Cardiac septum (tissue), 1 donor: ENCODE measurements at places on chromosomes 2 and 18. TPM values are rescaled to one million over a fixed set of nuclear protein-coding genes. Genes with fewer than 3 reads are reported as not detected.
A peak's percentile ranks its signal among the peaks of the same experiment; 100 is the strongest.

GRCh38 chr2:230944123-230944653 lies 19.1 kb upstream of the GPR55 start:
- DNase-seq: peak; percentile 35

- no peak for DNase-seq
These were observed 52.8 kb downstream of the MARCO start for GRCh38 chr2:118994778-118995177.

GRCh38 chr18:79508565-79509535 lies 113.1 kb downstream of the NFATC1 start:
- DNase-seq: peak; percentile 75

DNA sequence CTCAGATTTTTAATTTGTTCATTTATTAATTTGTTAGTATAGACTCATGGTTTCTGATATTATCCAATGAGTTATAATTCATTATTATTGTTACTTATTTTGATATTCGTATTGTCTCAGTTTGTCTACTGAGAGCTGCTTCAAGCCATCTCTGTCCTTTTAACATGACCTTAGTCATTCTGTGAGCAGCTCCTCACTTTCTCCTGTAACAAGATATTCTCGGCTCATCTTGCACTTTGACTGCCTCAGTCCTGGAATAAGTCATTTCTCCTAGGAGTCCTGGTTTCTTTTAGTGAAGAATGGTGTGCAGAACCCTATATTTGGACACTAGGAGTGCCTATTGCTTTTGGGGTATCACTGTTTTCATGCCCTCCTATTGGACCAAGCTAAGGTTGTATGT lies 13.2 kb downstream of the ASB1 start:
- no peak for DNase-seq

DNA sequence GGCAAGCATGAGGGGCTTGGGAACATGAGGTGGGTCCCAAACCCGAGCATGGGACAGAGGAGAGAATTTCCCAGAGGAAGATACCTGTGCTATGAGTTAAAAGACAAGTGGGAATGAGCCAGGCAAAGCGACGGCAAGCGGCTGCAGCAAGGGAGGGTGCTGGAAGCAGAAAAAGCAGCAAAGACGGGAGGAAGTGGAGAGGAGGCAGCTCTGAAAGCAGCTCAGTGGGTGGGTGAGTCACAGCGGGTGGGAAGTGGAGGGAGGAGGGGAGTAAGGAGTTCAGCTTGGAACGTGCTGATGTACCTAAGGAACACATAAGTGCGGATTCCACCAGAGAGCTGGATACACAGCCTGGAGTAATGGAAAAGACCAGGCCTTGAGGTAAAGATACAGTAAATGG lies 41.4 kb downstream of the THUMPD2 start:
- no peak for DNase-seq

GRCh38 chr2:132438691-132439090 lies 22.1 kb downstream of the GPR39 start:
- no peak for DNase-seq

- DNase-seq: no peak
These were observed 53.1 kb upstream of the ROCK2 start for GRCh38 chr2:11397513-11397912.

- DNase-seq: no peak
These were observed 128.3 kb downstream of the CDH2 start for GRCh38 chr18:28048612-28049011.

GRCh38 chr2:135985018-135985825 lies at the start of gene DARS1:
Gene DARS1 (minus strand): TSS chr2:135985626. CDS start chr2:135985468, 158 bp downstream.
- DNase-seq: peak; percentile 95

- DNase-seq: no peak
These were observed 27.5 kb downstream of the STAMBP start for GRCh38 chr2:73856214-73856613.

DNA sequence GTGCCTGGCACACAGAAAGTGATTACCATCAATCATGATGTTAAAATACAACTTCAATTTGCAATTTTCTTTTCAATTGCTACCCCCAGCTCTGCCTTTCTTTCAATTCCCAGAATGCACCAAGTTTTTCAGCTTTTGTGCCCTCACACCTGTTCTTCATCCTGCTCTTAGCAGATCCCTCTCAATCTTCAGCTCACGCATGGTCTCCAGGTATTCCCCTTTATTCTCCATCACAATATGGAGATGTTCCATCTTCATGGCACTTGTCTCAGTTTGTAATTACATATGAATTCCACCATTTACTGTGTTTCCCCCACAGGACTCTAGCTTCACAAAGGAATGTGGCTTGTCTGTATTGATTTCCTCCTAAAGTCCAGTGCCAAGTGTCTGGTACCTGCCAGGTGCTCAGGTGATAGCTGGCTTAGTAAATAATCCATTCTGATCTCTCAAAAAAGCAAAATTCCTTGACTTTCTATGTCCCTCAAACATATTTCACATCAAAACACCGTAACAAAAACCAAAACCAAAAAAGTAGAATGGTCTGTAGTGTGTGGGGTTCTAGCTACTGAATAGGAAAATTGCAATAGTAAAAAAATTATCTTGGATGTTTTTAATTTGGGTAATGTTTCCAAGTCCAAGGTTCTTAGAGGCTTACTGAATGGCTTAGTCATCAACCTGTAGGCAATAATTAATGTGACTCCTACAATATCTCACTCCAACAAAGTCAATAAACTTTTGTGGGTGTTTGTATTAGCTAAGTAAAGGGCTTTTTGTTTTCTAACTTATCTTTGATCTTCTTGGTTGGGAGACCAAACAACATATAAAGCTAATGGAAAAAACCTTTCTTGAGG lies 2.9 kb upstream of the INSIG2 start:
- no peak for DNase-seq

GRCh38 chr2:96154506-96155380 lies 9.5 kb upstream of the DUSP2 start:
- DNase-seq: peak; percentile 63

DNA sequence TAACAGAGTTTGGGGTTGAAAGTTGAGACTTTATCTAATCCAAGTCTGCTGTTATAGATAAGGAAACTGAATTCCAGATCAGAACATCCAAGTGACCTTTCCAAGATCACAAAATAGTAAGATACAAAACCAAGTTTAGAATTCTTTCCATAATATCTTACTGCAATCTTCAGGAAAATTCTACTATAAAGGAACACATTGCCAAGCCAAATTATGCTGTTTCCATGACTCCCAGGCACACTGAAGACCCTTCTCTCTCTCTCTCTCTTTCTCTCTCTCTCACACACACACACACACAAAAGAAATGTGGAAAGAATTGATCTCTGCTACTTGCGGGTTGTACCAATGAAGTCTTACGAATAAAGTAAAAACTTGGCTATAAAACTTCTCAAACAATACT lies 398.4 kb downstream of the METTL4 start:
- no peak for DNase-seq

DNA sequence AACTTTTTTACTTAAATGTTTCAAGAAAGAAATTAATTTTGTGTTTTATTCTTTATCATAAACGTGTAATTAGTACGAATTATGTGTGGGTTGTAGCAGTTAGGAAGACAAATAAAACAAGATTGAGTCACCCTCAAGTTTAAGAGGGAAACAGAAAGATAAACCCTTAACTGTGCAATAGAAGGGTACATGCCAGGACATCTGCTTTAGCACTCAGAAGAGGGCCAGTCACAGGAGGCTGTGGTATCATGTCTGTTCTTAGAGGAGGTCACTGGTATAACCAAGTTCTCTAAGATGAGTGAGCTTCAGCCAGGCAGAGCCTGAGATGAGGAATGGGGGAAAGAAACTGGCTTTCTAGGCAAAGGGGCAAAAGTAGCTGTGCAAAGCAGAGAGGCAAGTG lies 42.4 kb upstream of the GRHL1 start:
- DNase-seq: no peak

- DNase-seq: no peak
These were observed 514.7 kb upstream of the CDH7 start for GRCh38 chr18:65235966-65236624.

DNA sequence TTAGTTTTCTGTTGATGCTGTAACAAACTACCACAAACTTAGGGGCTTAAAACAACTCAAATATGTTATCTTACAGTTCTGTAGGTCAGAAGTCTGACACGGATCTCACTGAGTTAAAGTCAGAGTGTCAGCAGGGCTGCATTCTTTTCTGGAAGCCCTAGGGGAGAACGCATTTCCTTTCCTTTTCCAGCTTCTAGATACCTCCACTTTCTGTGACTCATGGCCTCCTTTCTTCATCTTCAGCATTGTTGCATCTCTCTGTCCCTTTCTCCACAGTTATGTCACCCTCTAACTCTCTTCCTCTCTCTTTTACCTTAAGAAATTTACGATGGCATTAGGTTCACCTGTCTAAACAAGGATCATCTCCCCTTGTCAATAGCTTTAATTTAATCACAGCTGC lies 13.3 kb upstream of the PPP4R1 start:
- no peak for DNase-seq

- DNase-seq: no peak
These were observed 63.2 kb upstream of the COPS8 start for GRCh38 chr2:237022533-237022932.

DNA sequence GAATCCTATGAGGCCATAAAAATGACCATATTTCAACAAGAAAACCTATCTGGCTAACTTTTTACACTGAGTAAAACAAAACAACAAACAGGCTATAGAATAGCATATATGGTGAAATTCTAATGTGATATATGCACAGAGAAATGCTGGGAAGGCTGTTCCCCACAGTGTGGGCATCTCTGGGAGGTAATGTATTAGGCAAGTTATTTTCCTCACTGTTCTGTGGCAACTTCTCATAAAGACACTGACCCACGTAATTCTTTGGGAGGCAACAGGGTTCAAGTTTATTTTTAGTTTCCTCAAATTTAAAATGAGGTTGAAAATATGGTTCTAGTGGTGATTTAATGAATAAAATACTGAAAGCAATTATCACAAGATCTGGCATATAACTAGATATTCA lies 46.7 kb downstream of the RNU4ATAC start:
- no peak for DNase-seq

Gene ITPRIPL1
- total RNA-seq: 0.83 TPM

Gene SLC40A1
- 30.3 TPM for total RNA-seq

Gene CCDC85A
- 2.7 TPM for total RNA-seq

Gene HNMT
- total RNA-seq: 11.8 TPM

Gene GREB1
- total RNA-seq: 2.9 TPM
